ENCODE measurements at places on chromosomes 5 and 9.

DNA sequence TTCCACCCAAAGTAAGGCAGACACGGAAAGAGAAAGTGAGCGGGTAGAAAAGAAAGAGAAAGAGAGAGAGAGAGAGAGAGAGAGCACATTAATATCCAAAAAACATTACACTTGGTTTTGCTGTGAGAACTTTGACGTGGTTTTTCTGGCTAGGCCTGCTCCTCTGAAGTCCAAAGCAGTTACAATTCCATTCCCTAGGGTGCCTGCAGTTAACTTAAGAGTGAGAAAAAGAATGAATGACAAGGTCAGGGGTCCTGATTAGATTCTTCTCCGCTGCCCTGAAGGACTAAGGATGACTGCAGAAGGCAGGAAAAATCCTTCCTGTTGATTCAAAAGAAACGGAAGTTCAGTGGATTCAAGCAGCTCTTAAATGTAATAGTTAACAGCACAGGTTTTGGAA, 589.8 kb downstream of the PRELID2 start:
- no peak for DNase-seq

- DNase-seq: peak; percentile 30
Measured at GRCh38 chr5:151047814-151048425, 27.5 kb downstream of the GPX3 start.

GRCh38 chr9:114431770-114432169, 44.0 kb upstream of the AKNA start:
- DNase-seq: no peak

- peak; percentile 28 for DNase-seq
Measured at GRCh38 chr9:74496406-74496805, 729 bp upstream of the RORB start.

GRCh38 chr5:181242031-181242451, 1.7 kb downstream of the RACK1 start:
- DNase-seq: no peak

- peak; percentile 7 for DNase-seq
Measured at GRCh38 chr5:180018347-180019060, 53.1 kb downstream of the RNF130 start.

DNA sequence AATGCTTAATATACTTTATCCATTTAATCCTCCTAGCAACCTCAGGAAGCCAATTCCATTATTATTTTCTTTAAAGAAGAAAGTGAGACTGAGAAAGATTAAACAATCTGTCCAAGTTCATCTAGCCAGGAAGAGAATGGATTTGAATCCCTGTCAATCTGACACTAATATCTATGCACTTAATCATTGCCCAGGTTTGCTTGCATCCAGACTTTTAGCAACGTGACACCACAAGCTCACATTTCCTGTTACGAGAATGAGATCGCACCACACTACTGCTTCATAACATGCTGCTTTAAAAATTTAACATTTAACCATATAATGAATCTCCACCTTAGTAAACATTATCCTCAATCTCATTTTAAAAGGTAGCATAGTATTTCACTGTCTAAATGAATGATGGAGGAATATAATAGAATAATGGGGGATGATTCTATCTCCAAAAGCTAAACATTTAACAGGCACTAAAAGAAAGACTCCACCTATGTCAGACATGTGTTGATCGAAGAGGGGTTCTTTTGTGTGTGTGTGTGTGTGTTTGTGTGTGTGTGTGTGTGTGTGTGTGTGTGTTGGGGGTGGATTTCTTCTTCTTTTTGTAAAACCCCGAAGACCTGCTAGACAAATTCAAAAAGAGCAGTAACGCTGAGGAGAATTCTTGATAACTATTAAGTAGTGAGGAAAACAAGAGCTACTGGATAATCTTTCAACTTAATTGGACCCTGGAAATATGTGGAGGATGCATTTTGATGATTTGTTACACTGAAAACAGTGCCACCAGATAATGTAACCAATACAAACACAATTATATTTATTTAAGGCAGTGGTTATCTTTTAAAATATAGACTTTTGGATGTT, 138.7 kb upstream of the NR3C1 start:
- DNase-seq: peak; percentile 25

DNA sequence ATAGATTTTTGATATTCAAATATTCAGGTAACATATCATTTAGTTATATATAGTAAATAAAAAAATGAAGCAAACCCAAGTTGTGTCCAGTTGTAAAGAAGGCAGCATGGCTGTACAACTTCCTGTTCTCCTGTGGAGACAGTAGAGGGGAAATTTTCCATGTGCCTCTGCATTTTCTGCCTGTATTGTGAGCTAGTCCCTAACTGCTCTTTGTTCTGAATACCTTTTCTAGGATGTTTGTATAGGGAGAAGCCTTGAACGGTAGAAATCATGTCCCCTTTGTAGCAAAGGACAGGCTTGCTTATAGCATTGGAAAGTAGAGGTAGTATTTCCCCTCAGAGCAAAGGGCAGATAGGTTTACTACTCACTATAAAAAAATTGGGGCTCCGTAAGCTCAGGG, 13.3 kb upstream of the RPS23 start:
- no peak for DNase-seq

GRCh38 chr5:65779643-65780042, 57.6 kb downstream of the NLN start:
- DNase-seq: no peak

- DNase-seq: no peak
Measured at GRCh38 chr5:83277154-83277553, 194.4 kb upstream of the VCAN start.

- no peak for DNase-seq
Measured at GRCh38 chr9:82565188-82565969, 497.6 kb downstream of the RASEF start.

DNA sequence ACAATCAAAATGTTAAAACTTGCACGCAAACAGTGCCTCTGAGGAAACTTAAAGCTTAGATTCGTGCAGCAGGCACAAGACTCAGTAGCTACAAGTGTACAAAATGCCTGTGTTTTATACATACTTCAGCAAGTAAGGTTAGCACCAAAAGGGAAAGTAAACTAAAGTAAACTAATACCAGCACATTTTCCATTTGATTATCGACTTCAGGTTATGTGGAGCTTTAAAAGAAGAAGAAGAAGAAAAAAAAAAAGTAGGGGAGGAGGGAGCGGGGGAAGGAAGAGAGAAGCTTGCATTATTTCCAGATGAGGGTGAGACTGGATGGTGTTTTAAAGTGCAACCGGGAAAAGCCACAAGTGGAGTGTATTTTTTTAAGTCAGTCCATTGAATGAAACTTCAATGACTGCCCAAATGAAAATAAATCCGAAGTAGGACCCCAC, 596 bp upstream of the ADAMTS6 start:
- DNase-seq: no peak

GRCh38 chr5:79420248-79420647, 93.7 kb downstream of the HOMER1 start:
- DNase-seq: no peak

GRCh38 chr9:131411719-131412681, 18.1 kb downstream of the PRRC2B start:
- no peak for DNase-seq

GRCh38 chr5:92908952-92909601, 671.9 kb downstream of the NR2F1-AS1 start:
- peak; percentile 50 for DNase-seq

- no peak for DNase-seq
Measured at GRCh38 chr9:122808141-122808540, 8.2 kb downstream of the OR1K1 start.

- DNase-seq: no peak
Measured at GRCh38 chr5:100505984-100506670, 29.0 kb upstream of the FAM174A start.
